Thoracic aorta (tissue), 2 donors: ENCODE measurements at places on chromosomes 1 and 21.

DNA sequence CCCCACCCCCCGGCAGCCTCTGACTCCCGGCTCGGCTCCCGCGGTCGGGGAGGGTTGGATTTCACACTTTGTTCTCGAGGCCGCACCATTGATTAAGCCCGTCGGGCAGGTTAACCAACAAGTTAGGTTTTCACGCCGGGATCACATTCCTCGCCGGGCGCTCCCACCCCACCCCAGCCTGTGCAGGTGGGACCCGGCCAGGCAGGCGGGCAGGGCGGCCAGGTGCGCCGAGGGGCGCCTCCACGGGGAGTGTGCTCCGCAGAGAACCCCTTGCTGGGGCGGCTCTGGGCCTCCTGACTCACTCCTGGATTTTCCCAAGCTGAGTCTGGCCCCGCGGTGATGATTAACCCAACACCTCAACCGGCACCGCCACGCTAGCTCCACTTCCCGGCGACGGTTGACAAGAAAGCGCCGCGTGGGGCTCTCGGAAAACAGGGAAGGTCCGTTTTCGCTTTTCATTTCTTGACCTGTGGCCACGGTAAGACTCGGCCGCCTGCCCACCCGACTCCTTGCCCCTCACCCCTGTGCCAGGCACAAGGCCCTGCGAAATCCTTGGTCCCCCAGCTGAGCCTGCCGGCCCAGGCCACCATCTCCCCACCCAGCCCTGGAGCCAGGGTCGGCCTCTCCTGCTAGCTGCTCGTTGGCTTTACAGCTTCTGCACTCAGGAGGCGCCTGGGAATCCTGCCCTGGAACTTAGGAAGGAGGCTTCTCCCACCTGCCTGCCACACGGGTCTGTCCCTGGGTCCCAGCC lies 8.8 kb upstream of the TTLL10 start:
- DNase-seq: no peak

GRCh38 chr21:42844411-42845113 lies 34.8 kb downstream of the WDR4 start:
- no peak for DNase-seq

DNA sequence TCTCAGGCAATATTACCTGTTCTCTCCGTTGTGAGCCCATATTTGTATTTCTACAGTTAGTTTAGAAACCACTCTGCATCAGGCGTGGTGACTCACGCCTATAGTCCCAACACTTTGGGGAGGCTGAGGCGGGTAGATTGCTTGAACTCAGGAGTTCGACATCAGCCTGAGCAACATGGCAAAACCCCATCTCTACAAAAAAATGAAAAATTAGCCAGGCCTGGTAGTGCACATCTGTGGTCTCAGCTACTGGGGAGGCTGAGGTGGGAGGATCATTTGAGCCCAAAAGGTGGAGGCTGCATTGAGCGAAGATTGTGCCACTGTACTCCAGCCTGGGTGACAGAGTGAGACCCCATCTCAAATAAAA lies 19.7 kb upstream of the ID3 start:
- no peak for DNase-seq

DNA sequence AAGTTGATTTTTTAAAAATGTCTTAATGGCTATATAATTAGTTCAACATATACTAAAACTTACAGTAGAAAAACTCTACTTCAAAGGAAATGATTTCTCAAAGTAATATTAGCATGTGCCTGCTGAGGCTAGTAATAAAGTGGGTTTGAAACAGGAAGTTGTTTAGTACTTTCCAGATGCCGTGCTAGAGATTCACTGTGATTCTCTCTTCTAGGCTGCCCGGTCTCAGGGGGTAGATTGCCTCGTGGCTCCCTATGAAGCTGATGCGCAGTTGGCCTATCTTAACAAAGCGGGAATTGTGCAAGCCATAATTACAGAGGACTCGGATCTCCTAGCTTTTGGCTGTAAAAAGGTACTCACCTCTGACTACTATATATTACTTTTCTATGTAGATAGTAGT lies 9.1 kb downstream of the EXO1 start:
- no peak for DNase-seq
